ENCODE measurements at places on chromosomes 7 and 10.

- DNase-seq = no peak
Measured at GRCh38 chr10:75926763-75927162, 495.3 kb downstream of the LRMDA start.

DNA sequence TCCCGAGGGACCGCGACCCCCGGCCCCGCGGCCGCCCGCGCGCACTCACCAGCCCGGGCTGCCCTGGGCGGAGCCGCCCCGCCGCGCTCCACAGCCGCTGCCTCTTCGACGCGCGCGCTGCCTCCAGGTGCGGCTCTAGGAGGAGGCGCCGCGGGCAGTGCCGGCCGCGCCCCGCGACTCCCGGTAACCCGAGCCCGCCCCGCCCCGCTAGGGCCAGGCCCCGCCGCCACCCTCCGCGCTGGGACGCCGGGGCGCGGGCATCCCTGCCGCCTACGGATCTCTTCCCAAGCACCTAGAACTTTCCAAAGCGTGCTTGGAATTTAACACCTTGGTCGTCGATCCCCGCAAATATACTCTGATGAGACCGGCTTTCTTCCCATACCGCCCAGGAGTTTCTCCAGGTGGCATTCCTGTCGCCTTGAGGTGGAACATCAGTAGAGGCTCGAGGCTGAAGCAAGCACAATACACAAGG lies at the start of gene SLC26A5:
Gene SLC26A5 (minus strand): TSS at position 159 of the 472 bp plus-strand sequence. CDS start 24,693 bp downstream, outside the sequence.
- no peak for DNase-seq

DNA sequence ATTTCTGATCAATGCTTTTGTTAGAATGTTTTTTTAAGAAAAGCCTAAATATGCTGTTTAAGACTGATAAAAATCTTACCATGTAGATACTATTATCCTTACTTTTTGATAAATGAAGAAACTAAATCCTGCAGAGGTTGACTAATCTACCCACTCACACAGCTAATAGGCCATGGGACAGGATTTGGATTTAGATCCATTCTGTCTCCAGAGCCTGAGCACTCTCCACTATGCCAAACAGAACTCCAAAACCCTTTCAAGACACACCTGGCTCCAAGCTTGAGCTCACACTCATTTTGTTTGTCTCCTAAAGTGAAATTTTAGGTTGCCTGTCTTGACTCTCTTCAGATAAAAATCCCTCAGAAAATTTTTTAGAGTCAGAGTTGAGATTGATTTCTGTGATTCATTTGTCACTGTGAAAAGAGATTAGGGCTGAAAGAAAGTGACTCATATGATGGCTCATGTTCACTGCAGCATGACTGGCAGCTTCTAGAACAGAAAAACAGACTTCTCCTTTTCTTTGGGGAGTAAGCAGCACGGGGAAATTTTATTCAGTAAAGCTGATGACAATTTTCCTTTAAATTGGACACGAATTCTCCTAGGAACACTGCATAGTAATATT lies 132.3 kb upstream of the POT1 start:
- no peak for DNase-seq

DNA sequence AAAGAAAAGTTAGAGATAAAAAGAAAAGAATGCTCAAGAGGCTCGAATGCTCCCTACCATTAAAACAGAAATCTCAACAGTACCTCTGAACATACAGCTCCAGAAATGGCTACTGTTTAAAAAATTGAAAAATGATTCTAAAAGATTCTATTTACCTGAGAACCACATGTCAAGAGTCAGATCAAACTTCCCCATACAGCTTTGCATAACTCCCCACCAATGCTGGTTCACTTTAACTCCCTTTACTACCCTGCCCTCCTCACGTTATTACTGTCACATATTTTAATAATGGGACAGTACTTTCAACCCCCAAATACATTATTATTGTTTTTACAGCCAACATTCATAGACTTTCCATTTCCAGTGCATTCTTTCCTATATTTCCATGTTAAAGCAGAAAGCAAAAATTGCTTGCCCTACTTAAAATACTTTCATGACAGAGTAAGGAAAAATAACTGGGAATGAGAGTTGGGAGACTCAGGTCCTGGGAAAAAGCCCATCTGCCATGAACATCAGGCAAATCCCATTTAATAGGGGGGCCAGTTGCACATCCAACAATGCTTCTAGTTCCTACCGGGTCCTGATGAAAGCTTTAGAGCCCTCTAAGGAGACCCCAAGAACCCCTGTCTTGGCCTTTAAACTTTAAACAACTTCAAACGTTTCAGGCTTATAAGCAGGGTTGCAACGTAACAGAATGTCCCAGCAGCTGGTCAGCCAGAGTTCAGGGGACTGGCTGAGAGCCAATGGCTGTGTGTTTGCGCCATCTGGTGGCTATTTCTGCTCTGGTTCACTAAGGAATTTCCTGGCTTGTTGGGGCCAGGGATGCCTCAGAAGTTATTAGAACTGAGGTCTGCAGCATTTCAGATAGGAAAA lies 247.4 kb downstream of the ELMO1 start:
- DNase-seq = peak; percentile 72

DNA sequence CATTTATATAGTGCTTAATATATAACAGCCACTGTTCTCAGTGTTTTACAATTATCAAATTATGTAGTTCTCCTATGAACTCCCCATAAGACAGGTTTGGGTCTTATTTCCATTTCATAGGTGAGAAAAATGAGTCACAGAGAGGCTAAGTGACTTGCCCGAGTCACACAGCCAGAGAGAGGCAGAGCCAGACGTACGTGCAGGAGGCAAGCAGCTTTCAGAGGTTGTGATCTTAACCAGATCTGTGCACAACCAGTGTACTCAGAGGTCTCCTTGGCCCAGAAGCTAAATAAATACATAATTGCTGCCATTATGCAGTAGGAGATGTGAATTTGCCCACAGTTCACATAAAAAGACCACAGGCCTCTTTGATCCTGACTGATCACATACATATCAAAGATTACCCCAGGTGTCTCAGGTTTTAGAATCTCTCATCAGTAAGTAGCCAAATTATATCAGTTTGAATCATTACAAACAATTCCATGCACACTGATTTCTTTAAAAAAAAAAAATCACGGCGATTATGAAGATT lies 304.7 kb upstream of the AOAH start:
- DNase-seq = no peak

- DNase-seq = no peak
Measured at GRCh38 chr10:3741688-3742461, 43.1 kb downstream of the KLF6 start.

GRCh38 chr7:134083766-134084487 lies 43.2 kb upstream of the LRGUK start:
- no peak for DNase-seq

DNA sequence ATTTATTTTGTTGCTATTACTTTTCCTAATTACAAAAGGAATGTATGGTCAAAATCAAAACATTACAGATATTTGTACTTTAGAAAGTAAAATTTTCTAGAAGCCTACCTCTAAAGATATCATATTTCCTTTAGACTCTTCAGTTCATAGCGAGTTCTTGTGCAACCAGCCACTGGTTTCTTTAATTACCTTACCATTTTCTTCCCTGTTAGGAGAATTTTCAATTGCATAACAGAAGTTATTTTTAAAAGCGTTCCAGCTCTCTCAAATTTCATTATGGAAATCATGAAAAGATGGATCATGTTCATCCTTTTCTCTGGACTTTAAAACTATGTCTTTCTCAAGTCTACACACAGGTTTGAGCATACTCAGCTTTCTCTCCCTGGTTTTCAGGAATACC lies 5.0 kb upstream of the TRUB1 start:
- no peak for DNase-seq

GRCh38 chr10:97903128-97904017 lies 53.7 kb downstream of the GOLGA7B start:
- peak; percentile 94 for DNase-seq

- DNase-seq = no peak
Measured at GRCh38 chr10:61411706-61412105, 41.5 kb downstream of the TMEM26 start.

DNA sequence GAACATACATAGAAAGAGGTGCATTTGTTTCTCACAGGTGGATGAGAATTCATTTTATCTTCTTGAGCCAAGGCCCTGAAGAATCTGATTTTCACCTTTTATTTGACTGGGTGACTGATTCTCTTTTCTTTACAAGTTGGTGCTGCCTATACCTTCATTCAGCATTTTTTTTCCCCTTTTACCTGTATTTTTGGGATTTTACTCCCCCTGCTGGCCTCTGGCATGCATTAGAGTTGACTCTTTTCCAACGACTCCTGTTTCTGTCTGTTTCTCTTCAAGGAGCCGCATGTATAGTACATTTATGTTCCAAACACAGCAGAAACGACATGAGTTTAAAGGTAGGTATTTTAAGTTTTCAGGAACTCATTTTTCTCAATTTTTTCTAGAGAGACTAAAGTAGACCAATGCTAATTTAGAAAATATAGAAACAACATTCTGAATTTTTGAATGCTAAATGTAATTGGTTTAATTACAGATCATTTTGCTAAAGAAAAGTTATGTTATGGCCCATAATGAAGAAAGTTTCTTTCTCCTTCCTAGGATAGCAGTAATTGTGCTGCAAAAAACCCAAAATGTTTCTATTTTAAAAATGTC lies 149.8 kb upstream of the HDAC9 start:
- DNase-seq = no peak

DNA sequence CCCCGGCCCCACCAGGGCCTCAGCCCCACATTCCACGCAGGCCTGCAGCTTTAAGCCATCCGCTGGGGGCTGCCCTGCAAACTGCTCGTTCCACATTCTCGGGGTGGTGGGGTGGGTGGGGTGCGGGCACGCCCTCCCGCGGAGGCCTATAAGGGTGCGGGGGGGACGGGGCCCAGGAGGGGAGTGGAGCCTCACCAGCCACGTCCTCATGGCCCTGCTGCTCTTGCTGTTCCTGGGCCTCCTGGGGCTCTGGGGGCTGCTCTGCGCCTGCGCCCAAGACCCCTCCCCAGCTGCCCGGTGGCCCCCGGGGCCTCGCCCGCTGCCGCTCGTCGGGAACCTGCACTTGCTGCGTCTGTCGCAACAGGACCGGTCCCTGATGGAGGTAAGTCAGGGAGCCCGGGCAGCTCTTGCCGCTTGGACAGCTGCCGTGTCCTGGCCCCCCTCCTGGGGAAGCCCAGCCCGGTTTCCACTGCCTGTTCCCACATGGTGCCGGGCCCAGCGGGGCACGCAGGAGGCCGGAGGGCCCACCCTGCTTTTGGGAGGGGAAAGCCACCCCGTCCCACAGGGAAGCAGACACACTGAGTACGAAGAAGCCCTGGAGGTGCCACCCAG lies at the start of gene CYP2W1:
Gene CYP2W1 (plus strand): TSS at position 178 of the 612 bp plus-strand sequence. CDS start 31 bp downstream, at position 209.
- peak; percentile 48 for DNase-seq

- no peak for DNase-seq
Measured at GRCh38 chr10:98404571-98405359, 10.2 kb downstream of the PYROXD2 start.

DNA sequence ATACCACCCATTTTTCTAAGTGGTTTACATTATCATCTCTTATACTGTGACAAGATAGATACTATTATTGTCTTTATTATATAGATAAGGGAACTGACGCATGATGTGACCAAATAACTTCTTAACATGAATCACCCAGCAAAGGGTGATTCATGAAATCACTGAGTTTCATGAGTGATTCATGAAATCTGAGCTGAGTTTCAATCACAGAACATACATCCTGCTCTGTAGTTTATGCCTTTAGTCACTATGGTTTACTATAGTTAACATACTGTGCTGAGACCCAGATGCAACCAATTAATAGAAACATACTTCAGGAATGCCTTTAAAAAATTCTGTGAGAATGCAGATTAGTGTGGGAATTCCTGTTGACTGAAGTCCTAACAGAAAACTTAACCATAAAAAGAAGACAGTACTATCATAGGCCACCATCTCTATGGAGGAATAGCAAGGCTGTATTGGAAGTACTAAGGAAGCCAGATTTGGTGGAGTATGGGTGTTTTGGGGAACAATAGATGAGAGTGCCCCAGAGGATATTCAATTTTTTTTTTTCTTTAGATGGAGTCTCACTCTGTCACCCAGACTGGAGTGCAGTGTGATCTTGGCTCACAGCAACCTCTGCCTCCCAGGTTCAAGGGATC lies 43.1 kb upstream of the SEMA3A start:
- no peak for DNase-seq

DNA sequence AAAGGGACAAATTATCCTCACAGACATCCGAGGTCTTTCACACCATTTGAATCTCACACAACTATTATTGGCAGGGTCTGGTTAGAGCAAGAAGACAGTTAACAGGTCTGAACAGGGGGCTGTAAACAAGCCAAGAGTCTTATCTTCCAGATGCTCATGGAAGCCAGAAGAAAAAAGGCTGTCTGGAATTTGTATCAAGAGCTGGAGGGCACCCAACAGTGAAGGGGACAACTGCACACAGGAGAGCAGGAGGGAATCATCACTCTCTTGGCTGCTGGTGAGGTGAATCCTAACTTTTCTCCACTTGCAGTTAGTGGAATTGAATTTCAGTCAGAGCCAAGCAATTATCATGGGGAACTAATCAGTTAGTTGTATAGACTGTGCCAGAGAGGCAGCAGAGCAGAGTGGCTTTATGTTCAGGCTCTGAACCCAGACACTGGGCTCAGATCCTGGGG lies 880.2 kb upstream of the AUTS2 start:
- peak; percentile 57 for DNase-seq

DNA sequence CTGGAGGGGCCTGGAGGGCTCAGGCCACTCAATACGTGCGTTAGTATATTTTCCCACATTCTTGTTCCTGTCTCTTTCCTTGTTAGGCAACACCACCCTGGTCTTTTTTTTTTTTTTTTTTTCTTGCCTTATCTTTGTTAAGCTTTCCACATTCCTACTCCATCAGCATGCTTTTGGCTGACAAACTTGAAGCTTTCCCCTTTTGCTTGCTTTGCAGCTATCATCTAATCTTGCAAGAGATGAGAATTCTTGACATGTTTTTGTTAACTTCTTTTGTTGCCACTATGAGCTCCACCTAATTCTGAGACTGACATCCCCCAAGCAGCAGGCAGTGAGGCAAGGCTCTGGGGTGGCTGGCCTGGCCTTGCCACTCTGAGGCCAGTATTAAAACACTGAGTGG lies 52.5 kb upstream of the NRP1 start:
- DNase-seq = no peak

DNA sequence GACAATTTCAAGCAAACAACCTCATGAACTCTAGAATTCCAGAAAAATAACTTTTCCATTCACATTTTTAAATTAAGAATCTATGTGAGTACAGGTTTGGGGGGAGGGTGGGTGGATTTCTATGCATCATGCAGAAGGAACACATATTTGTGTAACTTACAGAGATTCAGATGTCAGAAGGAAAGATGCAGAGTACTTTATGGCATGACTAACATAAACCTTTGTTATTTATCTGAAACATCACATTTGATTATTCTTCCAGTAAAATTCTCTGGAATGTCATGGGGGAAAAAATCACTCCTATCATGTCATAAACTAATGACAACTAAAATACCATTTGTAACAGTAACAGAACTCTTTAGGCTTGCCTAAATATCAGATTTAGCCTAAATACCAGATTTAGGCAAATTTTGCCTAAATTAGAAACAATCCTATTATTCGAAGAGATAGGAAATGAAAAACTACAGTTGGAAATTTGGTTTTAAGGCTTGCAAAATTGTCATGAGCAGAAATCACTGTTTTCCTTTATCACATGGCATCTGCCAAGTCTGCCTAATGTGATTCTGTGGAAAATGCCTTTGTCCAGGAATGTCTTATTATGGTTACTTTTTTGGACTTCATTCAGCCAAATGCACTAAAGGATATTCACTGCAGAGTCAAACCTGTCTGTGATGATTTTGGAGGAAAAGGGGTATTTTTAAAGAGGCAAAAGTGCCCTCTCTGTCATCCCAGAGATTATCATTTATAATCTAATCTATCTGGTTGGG lies 527.7 kb upstream of the CELF2 start:
- no peak for DNase-seq
